ENCODE measurements at places on chromosomes 2 and 18.
A peak's percentile ranks its signal among the peaks of the same experiment; 100 is the strongest.

DNA sequence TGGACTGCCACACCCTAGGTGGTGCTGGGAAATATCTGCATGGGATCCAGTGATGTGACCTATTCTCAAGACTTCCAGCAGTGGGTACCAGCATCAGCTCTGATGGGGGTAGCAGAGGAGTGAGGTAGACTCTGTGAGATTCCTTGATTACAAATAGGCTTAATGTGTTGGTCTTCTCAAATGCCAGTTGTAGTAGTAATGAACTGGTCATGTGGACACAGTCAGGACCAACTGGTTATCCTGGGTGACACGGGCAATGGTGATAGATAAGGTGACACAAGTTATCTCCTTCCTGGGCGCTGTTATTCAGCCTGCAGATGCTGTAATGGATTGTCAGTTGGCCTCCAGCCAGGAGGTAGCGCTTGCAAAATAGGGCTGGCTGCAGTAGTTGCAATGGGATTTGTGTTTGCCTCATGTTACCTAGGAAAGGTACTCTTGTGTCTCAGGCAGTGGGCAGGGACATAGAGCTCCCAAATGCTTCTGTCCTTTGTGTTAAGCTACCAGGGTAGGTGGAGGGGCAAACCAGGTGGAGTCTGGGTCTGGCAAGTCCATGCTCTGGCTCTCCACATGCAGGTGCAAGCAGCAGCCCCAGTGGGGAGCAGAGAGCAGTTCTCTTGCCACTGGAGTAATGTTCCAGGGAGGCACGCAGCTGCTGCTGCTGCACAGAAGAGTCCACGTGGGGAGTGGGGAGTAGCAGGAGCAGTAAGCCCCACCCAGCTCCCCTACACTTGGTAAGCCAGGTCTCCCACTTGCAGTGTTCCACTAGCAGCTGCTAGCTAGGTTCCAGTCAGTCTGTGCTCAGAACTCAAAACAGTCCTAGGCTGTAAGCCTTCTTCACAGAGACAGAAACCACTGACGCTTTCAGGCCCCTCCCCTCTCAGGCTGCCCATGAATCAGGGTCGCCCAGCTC lies 505.4 kb upstream of the DDX18 start:
- no peak for DNase-seq

- no peak for DNase-seq
Measured at GRCh38 chr2:240472078-240472790, 36.8 kb downstream of the GPC1 start.

DNA sequence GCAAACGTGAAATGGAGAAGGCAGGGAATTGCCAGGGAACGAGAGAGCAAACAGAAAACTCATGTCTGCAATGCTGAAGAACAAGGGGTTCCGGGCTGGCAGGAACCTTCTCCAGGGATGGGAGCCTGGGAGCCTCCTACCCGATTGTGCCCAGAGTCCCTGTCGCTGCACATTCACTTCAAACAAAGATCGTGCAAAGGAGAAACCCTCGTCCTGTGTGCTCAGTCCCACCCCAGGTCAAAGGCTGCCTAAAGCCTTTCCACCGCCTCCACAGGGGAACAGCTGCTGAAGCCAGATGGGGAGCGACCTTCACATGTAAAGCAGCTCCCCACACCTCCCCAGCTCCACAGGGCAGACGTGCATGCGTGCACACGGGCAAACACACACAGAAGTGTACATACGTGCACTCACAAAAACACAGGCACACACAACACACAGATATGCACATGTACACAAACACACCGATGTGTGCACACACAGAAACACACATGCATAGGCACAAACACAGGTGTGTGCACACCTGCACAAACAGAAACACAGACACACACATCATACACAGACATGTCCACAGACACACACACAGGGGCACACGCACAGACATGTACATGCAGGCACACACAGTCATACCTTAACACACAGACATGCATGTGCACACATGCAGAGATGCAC lies 460.1 kb upstream of the SALL3 start:
- peak; percentile 4 for DNase-seq

DNA sequence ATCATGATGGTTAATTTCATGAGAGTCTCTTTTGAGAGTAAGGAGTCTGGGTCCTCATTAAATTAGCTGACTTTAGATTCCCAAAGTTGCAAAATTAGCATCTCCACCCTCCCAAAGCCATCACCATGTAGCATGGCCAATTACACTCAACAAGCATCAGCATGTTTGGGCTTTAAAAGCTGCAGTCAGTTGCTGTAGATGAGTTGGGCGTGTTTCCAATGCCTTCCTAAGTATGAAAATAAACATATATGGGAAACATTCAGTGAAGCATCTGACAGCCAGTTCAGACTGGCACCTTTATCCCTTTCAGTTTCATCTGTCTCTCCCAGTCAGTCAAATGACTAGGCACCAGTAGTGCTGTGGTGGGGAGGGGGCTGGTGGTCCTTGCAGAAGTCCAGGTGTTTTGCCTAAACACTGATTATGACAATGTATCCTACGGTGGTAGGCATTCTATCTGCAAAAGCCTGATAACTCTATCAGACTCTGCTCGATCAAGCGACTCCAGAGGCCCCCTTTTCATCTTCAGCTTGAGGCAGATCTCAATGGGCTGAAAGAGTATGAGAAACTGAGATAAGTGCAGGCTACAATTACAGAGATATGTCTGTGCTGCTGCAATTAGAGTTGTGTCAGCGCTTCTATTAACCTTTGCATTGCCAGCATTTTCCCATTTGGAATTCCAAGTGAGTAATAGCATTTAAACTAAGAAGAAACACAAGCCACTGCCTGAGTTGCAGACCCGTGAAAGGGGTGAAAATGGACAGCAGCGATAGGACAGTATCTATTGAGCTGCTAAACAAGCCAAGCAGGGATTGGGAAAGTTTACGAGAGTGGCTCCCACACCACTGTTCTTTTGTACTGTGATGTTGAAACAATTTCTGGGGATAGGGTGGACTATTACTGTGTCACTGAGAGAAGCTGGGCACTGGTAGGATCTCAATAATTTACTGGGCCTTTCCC lies 67.3 kb upstream of the SPOPL start:
- no peak for DNase-seq

DNA sequence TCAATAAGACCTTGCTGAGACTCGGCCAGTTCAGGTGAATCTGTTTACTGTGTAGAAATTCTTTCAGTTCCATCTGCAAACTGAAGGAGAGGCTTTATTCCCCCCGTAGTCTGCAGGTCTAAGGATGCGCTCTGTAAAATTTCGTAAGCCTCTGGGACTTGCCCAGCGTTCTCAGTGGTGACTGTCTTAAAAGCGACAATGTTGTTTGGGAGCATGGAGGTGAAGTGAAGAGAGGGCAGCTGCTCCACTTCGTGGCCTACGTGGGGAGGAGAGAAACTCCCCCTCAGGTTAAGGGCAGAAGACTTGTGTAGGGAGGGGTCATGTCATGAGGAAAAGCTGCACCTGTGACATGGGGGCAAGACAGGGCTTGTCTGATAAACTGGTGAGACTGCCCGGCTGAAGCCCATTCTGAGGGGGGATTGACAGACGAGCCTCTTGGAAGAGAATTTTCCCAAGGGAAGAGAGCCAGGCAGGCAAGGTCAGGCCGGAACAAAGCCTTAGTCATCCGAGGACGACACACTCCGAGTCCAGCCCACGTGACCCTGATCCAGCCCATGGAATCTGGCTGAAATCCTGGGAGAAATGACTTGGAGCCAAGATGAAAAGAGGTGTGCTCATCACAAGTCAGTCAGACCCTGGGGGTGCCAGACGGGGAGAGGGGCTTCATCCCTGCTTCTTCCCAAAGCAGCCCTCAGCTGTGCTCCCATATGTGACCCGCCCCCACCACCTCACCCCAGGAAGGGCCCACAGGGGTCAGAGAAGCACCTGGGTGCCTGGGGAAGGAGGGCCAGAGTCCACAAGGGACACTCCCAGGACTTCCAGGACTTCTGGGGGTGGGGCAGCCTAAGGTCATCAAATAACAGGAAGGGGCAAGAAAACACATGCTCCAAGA lies 88.5 kb upstream of the SH3BP4 start:
- no peak for DNase-seq

GRCh38 chr2:215626812-215627281 lies 191.0 kb upstream of the FN1 start:
- no peak for DNase-seq

- no peak for DNase-seq
Measured at GRCh38 chr2:230564805-230565779, 147.6 kb upstream of the CAB39 start.

DNA sequence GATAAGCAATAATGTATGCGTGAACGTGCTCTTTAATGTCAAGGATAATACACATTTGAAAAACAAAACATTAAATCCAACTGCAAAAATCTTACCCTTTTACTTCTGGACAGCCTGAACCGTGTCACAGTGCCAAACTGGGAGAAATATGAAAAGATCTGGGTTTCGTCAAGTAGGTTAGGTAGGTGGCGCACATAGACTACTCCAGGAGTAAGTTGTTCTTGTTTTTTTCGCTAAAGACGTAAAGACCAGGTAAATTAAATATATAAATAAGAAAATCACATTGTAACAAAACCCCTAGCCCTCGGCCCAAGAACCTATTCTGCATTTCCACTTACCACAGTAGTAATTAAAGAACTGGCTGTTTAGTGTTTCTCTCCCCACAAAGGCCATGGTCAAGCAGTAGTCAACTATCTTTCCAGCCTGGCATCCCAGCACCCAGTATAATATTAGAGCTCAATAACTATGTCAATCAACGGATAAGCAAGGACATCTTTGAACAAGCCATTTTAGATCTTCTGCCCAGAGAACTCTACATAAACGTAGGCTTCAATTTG lies 1.1 kb downstream of the NIFK start:
- no peak for DNase-seq

DNA sequence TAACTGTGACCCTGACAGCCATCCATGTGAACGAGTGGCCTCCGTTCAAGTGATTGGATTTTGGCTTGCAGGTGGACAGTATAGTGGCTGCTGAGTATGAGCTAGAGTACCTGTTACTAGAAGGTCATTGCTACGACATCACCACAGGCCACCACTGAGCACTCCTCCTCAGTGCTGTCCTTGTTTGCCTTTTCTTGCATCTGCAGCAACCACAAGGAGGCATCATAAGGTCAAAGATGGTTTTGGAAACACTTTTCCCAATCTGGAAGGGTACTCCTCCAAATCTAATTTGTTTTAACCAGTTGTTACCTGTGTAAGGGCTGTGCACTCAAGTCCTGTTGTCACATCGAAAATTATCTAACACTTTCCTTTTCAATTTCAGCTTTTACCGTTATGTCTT lies 81.2 kb downstream of the UGGT1 start:
- no peak for DNase-seq

GRCh38 chr2:224252631-224253030 lies 149.3 kb downstream of the FAM124B start:
- DNase-seq: no peak

DNA sequence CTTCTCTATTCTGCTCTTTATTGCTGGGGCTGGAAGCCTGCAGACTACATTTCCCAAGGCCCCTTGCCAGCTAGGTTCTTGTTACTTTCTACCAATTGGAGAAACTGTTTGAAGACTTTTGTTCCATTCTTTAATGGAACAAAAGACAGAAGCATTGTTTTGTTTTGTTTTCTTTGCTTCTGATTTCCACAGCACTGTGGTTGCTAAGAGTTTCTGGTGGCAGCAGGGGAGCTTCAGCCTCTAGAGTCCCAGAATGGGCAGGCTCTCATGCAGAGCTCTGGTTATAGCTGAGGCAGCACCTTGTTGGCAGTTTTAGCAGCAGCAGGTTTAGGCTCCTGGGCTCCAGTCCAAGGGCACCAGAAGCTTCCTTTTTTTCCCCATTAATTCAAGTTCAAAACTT lies 234.3 kb downstream of the ETAA1 start:
- DNase-seq: no peak

DNA sequence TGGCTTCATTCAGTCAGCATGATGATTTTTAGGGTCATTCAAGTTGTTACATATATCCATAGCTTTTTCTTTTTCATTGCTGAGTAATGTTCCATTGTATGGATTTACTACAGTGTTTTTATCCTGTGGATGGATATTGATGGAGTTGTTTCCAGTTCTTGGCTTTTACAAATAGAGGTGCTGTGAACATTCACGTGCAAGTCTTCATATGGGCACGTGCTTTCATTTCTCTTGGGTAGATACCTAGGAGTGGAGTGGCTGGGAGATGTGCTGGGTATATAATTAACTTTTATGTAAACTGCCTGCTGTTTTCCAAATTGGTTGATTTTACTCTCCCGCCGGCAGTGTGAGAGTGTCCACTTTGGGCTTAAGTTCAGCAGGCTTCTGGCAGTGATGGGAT lies 16.5 kb downstream of the AGAP1 start:
- DNase-seq: no peak

GRCh38 chr2:220053919-220054318 lies 426.5 kb downstream of the SLC4A3 start:
- no peak for DNase-seq

GRCh38 chr2:237227592-237228280 lies 142.0 kb downstream of the COPS8 start:
- no peak for DNase-seq

GRCh38 chr2:20491739-20492531 lies 45.1 kb downstream of the RHOB start:
- no peak for DNase-seq

DNA sequence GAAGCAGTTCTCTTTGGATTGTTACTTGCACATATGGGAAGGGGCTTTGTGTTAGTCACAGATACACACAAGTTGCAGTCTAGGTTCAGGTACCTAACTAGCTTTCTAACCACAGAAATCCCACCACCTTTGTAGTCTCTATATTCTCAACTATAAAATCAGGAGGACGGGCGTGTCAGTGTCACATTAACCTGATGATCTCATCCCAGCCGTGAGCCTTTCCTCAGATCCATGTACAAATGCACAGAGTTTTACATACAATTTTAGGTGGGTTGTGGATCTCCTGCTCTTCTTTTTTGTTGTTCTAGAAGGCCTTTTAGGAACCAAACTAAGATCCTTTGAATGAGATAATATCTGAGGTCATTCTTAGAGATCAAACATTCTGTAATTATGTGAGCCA lies 94.0 kb downstream of the ZNF532 start:
- no peak for DNase-seq

DNA sequence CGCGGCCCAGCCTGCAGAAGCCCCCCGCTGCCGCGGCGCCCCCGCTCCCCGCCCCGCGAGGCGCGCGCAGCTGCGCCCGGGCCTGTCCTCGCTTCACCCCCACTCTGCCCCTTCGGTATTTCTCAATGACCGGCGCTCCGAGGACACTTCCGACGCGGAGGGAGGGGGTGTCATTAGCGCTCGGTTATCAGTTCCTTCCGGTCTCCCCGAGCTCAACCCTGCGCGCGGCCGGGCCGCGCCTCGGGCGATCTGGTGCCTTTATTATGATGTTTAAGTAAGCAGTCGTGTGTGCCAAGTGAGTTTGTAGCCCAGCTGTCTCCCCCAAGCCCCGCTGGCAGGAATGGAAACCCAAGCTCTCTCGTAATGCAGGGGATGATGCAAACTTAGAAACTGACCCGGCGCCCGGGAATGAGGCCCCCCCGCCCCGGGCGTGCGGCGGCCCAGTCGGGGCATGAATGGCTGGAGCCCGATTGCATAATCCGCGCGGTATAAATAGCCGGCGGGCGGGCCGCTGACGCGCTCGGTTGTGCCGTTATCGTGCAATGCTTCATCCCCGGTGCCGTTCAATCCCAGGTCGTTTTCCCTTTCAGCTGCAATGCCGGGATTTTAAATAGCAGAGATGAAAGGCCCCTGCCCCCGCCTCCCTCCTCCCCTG lies 3.9 kb upstream of the SPRED2 start:
- peak; percentile 72 for DNase-seq
